ENCODE measurements at places on chromosomes 4 and X. TPM values are rescaled to one million over a fixed set of nuclear protein-coding genes. Genes with fewer than 3 reads are reported as not detected.
A peak's percentile ranks its signal among the peaks of the same experiment; 100 is the strongest.

GRCh38 chrX:77493677-77494553, 46.7 kb downstream of the FGF16 start:
- peak; percentile 14 for DNase-seq

DNA sequence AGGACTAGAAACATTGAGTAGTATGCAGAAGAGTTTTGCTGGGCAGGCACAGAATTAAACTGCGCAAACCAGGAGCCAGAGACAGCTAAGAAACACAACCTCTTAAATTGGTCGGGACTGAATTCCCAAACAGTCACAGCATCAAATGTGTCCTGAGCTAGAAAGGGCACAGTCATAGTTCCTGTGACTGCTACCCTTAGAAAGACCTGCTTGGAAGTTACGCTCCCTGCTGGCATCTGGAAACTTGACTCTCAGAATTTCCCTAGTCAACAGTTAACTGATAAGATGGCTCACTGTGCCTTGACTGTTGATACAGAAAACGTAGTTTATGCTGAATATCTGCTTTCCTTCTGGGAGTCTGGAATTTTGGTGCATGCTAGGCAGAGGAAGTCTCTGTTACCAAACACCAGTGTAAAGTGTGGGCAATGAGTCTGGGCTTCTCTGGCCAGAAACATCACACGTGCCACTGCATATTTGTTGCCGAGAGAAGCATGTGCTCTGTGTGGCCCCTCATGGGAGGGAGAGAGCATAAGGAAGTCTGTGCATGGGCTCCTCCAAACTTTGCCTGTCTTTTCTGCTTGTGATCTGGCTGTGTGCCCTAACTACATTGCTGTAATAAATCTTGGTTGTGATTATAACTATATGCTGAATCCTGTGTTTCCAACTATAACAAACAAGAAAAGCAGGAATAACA, 11.6 kb upstream of the EOLA2 start:
- no peak for DNase-seq

GRCh38 chrX:48794911-48795515, 6.9 kb upstream of the HDAC6 start:
- no peak for DNase-seq

DNA sequence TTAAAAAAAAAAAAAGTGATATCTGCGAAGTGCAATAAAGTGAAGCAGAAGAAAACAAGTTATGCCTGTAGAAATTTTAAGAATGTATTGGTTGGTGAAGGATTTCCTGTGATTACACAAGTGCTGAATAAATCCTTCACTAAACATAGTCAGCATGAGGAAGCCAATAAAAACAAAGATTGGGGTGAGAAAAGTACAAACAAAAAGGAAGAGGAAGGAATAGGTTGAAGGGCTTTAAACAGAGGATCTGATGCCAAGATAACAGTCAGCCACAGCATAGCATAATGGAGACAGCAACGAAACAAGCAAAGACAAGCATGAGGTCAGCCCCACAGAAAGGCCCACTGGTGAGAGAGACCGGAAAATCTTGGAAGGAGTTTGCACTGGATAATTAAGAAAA, 372.2 kb downstream of the ADAM29 start:
- no peak for DNase-seq

GRCh38 chrX:70026851-70027200, 22.9 kb downstream of the AWAT2 start:
- no peak for DNase-seq

- DNase-seq = peak; percentile 66
Observed at GRCh38 chrX:40539214-40540142, 41.3 kb upstream of the ATP6AP2 start.

- peak; percentile 79 for DNase-seq
Observed at GRCh38 chrX:69136546-69137331, 28.5 kb downstream of the PJA1 start.

DNA sequence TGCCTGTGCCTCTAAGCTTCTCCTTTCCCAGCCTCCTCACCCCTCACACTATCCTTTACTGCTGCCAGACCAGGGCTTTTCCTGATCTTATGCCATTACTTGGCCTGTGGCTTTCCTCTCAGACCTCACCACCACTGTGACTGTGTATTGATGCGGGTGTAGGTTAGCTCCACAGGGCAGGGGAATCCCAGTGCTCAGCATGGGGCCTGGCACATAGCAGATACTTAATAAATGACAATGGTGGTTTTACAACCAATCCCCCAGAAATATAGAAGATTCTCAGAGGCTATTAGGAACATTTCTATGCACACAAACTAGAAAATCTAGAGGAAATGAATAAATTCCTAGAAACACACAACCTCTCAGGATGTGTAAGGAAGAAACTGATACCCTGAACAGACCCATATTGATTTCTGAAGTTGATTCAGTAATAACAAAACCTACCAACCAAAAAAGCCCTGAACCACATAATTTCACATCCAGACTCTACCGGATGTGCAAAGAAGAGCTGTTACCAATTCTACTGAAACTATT, 129.6 kb upstream of the QRFPR start:
- peak; percentile 9 for DNase-seq

GRCh38 chr4:184660978-184661377, 11.4 kb downstream of the PRIMPOL start:
- no peak for DNase-seq

- DNase-seq = no peak
Observed at GRCh38 chrX:144798972-144799371, 448.3 kb upstream of the SPANXN1 start.

GRCh38 chr4:59612235-59612634, 1587.9 kb upstream of the ADGRL3 start:
- no peak for DNase-seq

GRCh38 chr4:185859111-185859510, 47.1 kb upstream of the SORBS2 start:
- no peak for DNase-seq

- peak; percentile 38 for DNase-seq
Observed at GRCh38 chr4:54971474-54971950, 153.9 kb downstream of the KDR start.

DNA sequence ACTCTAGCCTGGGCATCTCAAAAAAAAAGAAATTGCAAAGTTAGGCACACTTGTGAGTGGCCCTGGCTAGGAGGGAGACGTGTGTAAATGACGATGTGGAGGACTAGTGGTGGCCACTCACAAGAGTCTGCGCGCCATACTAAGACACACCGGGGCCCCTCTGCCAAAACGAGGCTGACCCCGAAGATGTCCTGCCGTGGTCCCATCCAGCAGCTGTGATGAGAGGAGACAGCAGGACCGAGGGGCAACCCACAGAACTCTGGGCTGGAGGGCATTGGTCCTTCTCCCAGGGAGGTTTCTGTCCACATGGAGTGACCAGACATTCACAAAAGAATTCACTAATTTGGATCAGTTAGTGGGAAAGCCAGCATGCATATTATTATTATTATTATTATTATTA, 47.4 kb downstream of the NOP14 start:
- no peak for DNase-seq

DNA sequence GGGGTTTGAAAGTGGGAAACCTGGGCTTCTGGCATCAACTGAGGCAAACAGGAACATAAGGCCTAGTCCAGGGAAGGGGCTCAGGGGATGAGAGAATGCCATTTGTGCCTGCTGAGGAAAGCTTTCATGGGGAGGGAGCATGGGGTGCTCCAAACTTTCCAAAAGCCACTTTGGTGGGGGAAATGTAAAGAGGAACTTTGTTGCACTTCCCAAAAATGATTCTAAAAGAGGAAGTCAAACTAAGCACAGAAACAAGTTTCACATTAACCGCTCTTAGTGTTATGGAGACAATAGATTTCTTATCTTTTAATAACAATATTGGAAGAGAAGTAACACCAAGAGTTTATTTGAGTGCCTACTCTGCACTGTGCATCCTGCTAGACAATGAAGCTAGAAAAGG, 32.3 kb downstream of the GAB3 start:
- no peak for DNase-seq

GRCh38 chr4:128660361-128661215, 148.9 kb upstream of the JADE1 start:
- DNase-seq = no peak

DNA sequence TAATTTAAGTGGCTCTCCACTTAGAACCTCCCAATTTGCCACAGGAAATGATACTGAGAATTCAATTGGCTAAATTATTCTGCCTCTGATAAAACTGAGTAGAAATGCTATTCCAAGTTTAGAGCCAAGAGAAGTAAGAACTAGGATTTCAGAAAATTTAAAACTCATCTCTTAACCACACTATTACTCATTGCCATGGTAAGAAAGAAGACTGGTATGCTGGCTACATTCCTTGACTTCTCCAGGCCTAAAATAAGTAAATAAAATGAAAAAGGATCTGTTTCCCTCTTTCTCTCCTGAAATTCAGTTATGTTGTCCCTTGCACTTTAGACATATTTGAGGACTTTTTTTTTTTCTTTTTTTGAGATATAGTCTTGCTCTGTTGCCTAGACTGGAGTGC, 23.3 kb downstream of the ZNF280C start:
- no peak for DNase-seq

DNA sequence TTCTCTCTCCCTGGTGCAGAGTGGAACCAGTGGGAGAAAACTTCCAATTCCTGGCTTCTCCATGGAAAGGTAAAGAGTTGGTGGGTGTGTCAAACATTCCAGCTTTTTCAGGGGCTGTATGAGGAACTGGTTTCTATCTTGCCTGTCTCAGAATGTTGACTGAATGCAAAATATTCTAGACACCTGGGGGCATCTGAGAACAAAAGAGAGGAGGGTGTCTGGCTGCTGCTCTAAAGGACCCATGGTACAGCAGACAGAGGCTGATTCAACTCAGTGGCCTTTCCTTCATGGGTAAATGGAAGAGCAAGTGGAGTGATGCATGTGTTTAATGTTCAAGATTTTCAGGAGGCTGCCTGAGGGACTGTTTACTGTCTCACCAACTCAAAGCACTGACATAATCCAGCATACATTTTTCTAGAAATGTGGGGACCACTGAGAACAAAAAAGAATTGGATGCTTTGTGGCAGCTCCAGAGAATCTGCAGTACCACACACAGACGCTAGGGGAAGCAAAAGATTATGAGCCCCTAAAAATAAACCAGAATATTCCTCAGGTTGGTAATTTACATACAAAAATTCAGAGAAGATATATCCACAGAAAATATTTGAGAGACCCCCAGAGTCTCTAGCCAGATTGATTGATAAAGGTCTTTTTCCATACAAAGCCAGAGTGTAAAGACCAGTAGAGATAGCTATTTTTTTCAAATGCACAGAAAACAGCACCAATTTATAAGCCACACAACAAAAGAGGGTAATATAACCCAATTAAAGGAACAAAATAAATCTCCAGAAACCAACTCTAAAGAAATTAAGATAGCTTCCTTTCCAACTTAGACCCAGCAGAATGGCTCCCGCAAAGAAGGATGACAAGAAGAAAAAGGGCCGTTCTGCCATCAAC, 48.0 kb upstream of the STARD8 start:
- DNase-seq = peak; percentile 5

- no peak for DNase-seq
Observed at GRCh38 chr4:174292473-174292872, 8.8 kb downstream of the CEP44 start.

DNA sequence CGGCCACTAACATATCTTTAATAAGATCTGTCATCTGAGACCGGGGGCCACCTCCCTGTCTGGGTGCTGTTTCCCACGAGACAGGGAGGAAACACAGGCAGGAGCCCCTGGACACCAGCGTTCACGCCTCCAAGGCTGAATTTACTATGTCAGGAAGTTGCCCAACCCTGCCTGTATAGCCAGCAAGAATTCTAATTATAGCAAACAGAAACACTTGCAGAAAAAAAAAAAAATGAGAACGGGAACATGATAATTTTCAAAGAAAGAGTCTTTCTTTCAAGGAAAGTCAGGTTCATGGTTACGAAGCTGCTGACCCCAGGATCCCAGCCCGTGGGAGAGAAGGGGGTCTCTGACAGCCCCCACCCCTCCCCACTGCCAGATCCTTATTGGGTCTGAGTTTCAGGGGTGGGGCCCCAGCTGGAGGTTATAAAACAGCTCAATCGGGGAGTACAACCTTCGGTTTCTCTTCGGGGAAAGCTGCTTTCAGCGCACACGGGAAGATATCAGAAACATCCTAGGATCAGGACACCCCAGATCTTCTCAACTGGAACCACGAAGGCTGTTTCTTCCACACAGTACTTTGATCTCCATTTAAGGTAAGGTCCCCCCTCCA, at the start of gene IL3RA:
Gene IL3RA, plus strand, starts transcription at position 455 of the 613 bp plus-strand sequence. CDS start 4,981 bp downstream, outside the sequence.
- DNase-seq = no peak

GRCh38 chrX:129540068-129540653, at the start of gene OCRL:
Gene OCRL (plus strand): TSS chrX:129540259. CDS start chrX:129540440, 181 bp downstream.
- DNase-seq = peak; percentile 93

DNA sequence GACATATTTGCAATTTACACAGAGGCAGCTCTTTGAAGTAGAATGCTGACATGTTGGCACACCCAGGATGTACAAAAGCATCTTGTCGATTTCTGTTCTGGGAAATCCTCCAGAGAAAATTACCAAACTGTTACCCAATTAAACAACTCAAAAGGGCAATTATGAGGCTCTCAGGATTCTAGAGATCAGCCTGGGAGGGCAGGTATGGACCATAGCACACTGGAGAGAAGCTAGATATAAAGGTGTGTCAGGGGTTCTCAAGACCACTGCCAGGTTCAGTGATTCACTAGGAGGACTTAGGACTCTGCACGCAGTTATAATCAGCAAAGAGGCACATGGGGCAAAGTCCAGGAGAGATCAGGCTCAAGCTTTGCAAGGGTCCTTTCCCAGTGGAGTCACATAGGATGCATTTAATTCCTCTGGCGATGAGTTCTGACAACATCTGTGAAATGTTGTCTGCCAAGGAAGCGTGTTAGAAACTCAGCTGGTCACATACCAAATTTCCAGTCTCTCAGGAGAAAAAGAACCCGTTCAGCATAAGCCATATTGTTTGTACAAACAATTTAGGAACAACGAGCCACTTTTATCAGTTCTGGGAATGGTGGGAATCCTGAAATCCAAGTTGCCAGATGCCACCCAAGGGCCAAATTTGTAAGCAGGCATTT, 100.8 kb downstream of the SYTL5 start:
- DNase-seq = no peak

GRCh38 chr4:17517664-17518063, 2.7 kb downstream of the CLRN2 start:
- no peak for DNase-seq

DNA sequence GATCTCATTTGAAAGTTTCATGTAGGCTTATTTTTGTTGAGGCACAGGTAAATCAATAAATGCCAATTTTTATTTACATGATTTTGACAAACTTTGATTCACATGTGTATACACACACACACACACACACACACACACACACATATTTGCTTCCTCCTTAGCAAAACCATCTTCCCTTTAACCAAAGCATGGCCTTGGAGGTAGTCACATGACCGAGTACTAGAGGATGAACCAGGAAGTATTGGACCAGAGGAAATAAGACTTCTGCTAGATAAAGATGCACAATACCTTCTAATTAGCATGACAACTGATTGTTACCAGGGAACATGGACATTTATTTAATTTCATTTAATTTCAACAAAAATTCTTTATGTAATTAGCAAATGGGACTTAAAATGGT, 23.4 kb upstream of the CFAP299 start:
- DNase-seq = no peak

GRCh38 chr4:140662082-140662869, 93.5 kb upstream of the UCP1 start:
- DNase-seq = no peak

- no peak for DNase-seq
Observed at GRCh38 chr4:140944572-140944971, 188.4 kb upstream of the TBC1D9 start.

GRCh38 chrX:150036181-150036580, 97.9 kb upstream of the EOLA2 start:
- no peak for DNase-seq

The CAPN6 gene
- total RNA-seq = 0.70 TPM

The ARAF gene
- 34.4 TPM for total RNA-seq

The MAGED4 gene
- total RNA-seq = 54.0 TPM

The SHROOM2 gene
- total RNA-seq = 22.9 TPM

The CFP gene
- total RNA-seq = 5.5 TPM

The FDCSP gene
- not detected for total RNA-seq

The BEX2 gene
- total RNA-seq = 45.4 TPM

The GLOD5 gene
- total RNA-seq = not detected

The GC gene
- total RNA-seq = not detected

The CORIN gene
- 0.07 TPM for total RNA-seq

Data from H7 (cell line).